ENCODE measurements at places on chromosomes 2 and 18.

GRCh38 chr18:27500531-27500930, 315.4 kb upstream of the CHST9 start:
- no peak for DNase-seq

- DNase-seq = no peak
These were observed 90.4 kb downstream of the MTCL1 start for GRCh38 chr18:8795586-8796325.

GRCh38 chr2:181421131-181421458, 36.1 kb upstream of the ITGA4 start:
- DNase-seq = no peak

DNA sequence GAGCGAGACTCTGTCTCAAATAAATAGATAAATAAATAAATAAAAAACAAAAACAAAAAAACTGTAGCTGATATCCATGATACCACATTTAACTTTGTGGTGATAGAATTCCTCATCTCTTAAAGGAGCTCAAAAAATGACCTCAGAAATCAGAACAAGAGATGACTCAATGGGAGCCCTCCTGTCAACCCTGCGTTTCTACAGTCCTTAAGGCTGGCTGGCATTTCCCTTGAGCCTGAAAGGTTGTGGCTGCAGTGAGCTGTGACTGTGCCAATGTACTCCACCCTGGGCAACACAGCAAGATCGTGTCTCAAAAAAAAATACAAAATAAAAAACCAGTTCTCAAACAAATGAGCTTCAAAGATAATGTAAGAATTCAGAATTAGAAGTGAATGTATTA, 40.4 kb downstream of the CHST9 start:
- no peak for DNase-seq

- DNase-seq = no peak
These were observed 17.9 kb downstream of the TMEM37 start for GRCh38 chr2:119449521-119449920.

DNA sequence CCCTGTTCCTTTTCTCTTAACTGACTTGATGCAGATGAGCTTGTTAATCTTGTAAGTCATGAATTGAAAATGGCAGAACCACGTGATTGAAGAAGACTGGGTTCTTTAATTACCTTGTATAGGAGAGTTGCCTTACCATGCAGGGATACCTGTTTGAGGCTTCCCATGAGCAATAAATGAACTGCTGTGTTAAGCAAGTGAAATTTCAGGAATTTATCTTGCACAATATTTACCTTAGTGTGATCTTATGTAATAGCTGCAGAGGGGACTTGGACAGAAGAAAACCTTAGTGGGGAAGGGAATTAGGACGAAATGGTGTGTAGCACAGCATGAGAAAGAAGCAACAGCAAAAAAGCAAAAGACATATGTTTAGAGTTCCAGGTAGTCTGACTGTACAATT, 384.0 kb upstream of the TMEFF2 start:
- no peak for DNase-seq

DNA sequence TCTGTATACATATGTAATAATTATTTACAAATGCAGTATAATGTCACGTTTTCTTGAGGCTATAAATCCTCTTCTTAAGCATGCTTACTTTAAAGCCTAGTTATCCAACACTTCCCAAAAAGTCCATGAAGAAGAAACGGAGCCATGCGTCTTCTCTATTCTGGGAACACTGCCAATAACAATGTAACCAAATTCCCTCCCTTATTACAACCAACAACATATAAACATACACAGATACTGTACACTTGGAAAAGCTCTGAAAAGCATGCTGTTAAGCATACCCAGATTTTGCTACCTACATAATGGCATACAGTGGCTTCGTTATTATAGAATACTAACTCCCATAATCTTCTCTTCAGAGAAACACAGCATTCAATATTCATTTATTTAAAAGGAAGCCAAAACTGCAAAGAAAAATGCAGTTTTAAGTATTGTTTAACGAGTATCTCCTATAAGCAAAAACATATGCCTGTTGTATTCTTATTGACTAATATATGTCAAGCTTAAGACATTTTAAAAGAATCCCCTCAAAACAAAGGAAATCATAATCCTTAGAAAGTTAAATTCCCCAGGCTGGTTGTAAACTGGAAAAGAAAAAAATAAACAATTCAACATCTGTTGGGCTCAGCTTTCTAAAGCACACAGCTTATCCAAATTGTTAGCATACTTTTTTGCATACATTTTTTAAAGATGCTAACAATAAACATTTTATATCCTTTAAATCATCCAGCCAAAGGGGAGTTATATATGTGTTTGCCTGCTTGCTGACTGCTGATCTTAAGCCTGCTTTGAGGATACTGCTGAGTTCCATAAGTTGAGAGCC, 83.4 kb downstream of the SLC25A12 start:
- DNase-seq = peak; percentile 2

DNA sequence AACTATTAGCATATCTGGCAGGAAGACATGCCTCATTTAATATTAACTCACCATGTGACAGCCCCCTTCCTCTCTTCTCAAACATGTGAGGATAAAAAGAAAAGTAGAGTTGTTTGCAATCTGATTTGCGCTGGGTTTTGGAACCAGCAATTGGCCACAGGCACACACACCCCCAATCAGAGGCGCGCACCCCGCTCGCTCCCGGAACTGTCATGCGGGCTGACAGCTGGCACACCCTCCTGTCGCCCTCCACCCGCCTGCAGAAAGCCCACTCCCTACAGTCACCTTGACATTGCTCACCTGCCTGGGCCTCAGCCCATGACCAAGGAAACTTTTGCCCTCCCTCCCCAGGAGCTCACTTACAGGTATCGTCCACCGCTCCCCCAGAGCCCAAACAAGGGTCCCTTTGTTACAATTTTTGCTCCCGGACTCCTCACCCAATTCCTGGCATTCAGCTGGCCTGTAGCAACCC, 1.1 kb downstream of the COBLL1 start:
- DNase-seq = peak; percentile 80

DNA sequence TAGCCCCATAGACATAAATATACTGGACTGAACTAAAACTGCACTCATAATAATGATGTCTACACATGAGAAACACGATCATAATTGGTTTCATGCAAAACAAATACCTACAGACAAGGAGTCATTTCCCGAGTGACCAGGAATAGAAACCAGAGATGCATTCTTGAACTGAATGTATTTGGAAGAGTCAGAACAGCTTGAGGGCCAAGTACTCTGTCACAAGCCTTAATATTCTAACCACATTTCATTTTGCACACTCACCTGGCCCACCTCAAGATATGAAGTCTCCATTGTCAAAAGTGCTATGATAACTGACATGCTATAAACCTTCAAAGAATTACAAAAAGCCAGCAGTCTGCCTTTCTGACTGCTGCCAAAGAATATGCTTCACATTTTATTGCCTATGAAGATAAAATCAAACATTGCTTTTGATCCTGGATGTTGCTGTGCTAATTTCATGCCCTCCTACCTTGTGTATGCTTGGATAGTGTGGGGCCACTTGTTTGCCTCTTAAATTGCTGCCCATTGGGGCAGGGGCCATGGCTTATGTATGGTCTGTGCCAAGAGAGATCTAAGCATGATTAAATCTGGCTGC, 18.9 kb upstream of the ASAP2 start:
- no peak for DNase-seq

GRCh38 chr2:234635284-234635683, 138.4 kb upstream of the ARL4C start:
- no peak for DNase-seq

GRCh38 chr2:110103061-110103961, 12.3 kb downstream of the MALL start:
- no peak for DNase-seq

DNA sequence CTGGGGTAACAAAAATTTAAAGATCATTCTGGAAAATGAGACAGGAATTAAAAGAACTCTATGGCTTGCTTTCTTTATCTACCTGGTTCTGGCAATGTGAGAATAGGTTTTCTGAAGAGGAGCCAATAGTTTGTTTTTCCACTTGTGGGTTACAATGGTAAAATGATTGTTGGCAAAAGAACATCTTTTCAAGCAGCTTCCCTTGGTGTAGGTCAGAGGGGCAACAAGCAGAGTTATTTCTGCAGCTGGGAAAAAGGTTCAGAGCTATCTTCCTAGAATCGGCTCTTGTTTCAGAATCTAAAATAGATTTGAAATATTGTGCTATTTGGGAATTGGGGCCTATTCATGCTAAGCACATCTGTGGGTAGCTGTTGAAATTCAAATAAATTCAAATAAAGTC, 11.5 kb upstream of the TSPYL6 start:
- DNase-seq = no peak

DNA sequence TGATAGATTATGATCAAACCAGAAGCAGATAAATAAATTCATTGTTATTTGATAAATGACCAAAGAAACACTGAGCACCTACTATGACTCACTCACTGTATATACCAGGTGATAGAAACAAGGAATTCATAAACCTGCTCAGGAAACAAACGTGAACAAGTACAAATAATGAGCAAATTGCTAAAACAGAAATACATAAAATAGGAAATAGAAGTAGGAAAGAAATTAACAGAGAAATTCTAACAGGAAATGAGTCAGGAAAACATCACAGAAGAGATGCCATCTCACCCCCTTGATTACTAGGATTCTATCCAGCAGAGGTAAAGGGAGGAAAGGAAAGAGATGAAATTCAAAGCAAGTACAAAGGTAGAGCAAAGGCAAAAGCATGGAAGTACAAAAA, 31.3 kb downstream of the EXOC6B start:
- no peak for DNase-seq

- peak; percentile 80 for DNase-seq
These were observed at the start of gene SPC25 for GRCh38 chr2:168890006-168890782. Gene SPC25 (minus strand): TSS chr2:168890430. CDS start chr2:168889519, 911 bp downstream.

GRCh38 chr2:174785481-174785880, 21.2 kb upstream of the CHRNA1 start:
- no peak for DNase-seq

- DNase-seq = no peak
These were observed 95.8 kb upstream of the RGPD4 start for GRCh38 chr2:107730898-107731297.

DNA sequence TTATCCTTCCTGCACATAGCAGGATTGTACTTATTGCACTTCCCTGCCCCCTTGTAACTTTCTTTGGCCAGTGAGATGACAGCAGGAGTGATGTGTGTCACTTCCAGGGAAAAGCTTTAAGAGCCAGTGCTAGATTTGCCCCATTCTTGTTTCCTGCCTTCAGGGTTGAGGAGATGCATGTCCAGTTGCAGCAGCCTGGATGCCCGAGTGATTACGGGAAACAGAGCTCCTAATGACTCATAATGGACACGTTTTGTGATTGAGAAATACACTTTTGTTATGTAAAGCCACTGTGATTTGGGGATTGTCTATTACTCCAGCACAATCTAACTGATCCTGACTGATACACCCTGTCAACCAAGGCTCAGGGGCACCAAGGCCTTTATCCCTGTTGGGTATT, 5.0 kb upstream of the TET3 start:
- DNase-seq = no peak

GRCh38 chr18:32040936-32041335, 22.3 kb downstream of the RNF125 start:
- no peak for DNase-seq

DNA sequence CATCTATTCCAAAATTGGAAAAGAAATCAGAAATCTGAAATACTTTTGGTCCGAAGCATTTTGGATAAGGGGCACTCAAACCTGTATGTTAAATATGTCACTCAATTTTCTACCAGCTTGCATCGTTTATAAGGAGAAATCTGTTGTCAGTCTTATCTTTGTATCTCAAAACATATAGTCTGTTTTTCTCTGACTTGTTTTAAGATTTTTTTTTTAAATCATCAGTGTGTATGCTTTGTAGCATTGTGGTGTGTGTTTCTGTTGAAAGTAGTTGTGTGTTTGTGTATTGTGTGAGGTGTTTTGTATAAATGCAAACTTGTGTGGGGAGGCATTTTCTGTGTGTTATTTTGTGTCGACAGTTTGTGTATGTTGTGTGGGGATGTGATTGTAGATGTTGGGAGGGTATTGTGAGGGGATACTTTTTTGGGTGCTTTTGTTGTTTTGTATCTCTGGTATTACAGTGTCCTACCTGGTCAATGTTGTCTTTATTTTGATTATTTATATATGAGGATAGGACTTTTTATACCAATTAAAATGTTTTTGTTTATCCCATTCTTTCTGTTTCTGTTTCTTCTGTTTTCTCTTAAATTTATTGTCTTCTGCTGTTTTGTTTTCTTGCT, 30.9 kb downstream of the SMCHD1 start:
- DNase-seq = no peak

GRCh38 chr18:59044855-59045254, 94.8 kb upstream of the SEC11C start:
- DNase-seq = no peak

DNA sequence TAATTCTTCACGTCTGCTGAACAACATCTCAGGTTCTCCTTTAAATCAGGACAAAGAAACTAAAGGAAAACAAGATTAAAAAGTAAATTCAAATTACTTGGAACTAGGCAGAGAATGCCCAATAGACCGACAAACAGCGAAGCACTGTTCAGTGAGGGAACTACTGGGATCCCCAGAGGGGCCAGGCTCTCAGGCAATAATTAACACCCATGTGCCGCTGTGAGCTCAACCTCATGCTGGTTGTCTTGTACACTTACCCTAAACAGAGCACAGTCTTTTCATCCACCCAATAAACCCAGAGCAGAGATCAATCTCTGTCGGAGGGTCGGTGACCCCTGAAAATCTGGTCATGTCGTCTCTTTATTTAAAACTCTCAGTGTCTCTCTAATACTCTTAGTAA, 229.9 kb upstream of the CRIM1 start:
- DNase-seq = no peak

GRCh38 chr2:133843091-133843490, 274.8 kb upstream of the NCKAP5 start:
- no peak for DNase-seq

GRCh38 chr2:201203916-201204654, 21.1 kb downstream of the CASP10 start:
- DNase-seq = no peak

DNA sequence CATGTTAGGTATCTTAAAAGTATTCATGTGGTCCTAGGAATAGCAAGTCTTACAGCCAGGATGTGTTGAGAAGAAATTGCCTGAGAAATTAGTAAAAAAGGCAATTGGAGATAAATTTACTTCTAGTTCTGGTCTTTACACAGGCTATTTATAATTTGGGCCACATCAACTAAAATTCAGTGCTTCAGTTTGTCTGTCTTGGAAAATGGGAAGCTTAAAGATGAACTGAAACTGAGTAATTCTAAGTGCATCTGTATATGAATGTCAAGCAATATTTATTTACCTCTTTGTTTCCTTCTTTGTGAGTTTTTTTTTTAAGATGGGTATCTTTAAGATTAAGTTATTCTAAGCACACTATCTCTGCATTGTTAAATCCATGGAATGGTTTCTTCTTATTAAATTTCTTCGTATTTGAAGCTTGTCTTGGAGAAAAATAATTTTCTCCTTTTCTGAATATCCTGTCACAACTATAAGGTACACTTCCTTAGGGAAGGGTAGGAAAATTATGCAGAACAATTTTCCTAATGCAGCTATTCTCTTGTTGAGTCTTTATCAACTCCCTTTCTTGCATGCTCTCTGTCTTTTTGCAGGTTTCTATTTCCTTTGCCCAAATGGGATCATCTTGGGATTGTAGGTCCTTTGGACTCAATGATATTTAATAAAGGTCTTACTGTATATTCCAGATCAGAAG, 39.7 kb upstream of the MMADHC start:
- no peak for DNase-seq
